NCI-H69 (cell line): ENCODE measurements at places on chromosomes 3 and 15.

- DNase-seq: no peak
Measured at GRCh38 chr3:119481079-119481478, 12.3 kb downstream of the POGLUT1 start.

DNA sequence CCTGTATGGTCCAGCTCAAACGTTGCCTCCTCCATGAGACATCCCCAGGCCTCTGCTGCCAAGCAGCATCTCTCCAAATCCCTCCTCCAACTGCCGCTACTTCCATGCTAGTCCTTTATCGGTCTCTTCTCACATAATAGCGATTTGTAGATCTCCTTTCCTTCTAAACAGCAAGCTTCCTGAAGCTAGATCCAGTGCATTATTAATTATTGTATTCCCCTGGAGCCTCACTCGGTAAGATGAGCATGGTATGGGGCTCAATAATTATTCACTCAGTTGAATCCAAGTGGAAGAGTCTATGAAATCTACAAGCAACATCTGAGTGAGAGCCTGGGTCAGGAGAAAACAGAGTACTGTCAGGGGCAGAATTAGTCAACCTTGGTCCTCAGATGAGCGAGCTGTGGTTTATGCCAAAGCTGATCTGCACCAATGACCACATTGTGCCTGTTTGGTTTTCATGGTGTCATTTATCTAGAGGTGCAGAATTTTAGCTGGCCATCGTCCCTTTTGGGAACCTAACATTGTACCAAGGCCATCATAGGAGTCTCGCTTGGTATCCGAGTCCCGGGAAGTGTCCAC lies 93.8 kb upstream of the UBE2E1 start:
- no peak for DNase-seq

GRCh38 chr3:127984241-127984975 lies 67.8 kb upstream of the SEC61A1 start:
- no peak for DNase-seq

GRCh38 chr15:91852741-91853510 lies 582 bp upstream of the SLCO3A1 start:
- DNase-seq: peak; percentile 75

DNA sequence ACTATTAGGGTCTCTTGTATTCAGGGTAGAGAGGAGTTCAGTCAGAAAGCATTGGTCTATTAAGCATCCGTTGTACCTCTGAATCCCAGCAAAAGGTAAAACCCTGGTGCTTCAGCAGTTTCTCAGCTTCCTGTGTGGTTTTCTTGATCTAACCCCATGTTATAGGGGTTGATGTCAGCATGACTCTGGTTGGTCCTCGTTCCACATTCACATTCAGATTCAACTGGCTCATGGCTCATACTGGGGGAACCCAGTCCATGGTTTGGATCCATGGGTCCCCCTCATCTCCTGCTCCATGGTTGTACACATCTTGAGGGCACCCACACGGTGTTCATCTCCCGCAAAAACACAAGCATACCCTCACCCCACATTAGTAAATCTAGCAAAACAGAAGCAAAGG lies 47.7 kb upstream of the C2CD4B start:
- no peak for DNase-seq

DNA sequence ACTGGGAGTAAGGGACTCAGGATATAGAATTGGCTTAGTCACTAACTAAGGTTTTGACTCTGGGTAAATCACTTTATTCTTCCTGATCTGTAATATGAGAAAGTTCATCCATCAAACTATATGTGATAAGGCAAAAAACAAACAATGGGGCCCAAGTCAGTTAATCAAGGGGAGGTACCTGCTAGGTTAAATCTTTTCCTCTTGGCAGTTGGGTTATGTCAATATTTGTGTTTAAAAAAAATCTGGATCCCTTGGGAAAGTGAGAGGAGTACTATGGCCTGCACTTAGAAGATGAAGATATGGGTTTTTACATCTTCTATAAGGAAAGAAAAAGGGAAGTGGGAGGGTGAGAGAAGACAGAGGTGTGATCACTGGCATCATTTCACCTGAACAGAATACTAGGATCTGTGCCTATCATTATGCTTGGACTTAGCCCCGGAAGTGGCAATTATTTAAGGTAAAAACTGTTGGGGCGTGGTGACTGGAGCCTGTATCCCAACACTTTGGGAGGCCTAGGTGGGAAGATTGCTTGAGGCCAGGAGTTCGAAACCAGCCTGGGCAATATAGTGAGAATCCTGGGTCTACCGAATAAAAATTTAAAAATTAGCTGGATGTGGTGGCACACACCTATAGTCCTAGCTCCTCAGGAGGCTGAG lies 2.8 kb upstream of the SLC28A2 start:
- DNase-seq: peak; percentile 46

DNA sequence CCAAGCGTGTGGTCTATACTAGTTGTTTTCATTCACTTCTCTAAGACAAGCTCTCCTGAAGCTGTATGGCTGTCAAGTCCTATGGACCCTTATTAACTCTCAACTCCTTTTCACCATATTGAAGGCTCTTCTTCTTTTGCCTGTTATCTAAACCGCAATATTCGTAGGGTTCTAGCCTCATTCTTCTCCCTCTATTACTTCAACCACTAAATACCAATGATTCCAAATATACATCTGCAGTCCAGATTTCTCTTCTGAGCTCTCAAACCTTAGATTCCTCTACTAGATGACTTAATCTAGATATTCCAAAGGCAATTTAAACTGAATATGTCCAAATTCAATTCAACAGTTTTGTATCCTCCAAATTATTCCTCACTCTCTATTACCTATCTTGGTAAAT lies 24.6 kb downstream of the AQR start:
- DNase-seq: no peak

DNA sequence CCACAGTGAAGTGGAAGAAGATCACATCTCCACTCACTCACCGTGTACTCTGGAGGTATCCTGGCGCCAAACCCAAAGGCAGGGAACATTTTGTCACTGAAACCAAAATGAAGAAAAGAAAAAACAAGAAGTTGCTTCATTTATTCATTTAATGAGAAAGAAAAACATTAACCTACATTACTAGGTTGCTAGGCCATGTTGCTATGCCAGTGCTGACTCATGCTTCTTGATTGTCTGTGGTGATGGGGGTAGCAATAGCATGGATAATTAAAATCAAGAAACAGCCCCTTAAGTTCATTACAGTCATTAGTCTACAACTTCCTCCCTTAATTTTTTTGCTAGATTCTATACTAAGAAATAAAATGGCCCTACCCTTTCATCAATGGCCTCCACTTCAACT lies 52.7 kb upstream of the MRPL3 start:
- DNase-seq: no peak

- DNase-seq: no peak
Measured at GRCh38 chr3:146407956-146408355, 61.4 kb downstream of the PLSCR2 start.

- no peak for DNase-seq
Measured at GRCh38 chr3:8656240-8656639, 11.6 kb upstream of the SSUH2 start.

- no peak for DNase-seq
Measured at GRCh38 chr3:40691452-40691861, 166.7 kb downstream of the ZNF621 start.

DNA sequence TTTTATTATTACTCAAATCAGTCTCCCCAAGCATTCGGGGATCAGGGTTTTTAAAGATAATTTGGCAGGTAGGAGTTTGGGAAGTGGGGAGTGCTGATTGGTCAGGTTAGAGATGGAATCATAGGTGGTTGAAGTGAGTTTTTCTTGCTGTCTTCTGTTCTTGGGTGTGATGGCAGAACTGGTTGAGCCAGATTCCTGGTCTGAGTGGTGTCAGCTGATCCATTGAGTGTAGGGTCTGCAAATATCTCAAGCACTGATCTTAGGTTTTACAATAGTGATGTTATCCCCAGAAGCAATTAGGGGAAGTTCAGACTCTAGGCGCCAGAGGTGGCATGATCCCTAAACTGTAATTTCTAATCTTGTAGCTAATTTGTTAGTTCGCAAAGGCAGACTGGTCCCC lies 20.6 kb upstream of the TRANK1 start:
- no peak for DNase-seq
